Germinal center (tissue), 1 donor: ENCODE measurements at places on chromosomes 3 and 15.

DNA sequence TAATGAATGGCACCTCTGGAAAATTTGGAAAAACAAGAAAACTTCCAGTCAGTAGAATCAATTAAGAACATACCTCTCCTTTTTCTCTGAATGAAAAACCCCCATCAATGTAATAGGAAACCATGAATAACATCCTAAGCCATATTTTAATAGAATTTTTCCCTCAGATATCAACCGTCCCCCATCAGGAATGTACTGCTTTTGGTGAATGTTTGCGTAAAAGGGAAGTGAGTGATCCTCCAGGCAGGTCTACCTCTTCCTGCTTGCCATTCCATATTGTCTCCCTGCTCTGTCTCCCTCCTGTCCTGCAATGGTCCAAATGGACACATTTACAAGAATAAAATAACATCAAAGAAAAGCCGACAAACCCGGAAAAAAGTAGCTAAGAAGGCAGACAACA is 30.8 kb downstream of the LAMP3 start:
- no peak for DNase-seq

- DNase-seq, result no peak
These were observed 35.1 kb downstream of the B3GNT5 start for GRCh38 chr3:183288117-183288516.

- DNase-seq, result no peak
These were observed 39.6 kb downstream of the LNP1 start for GRCh38 chr3:100440895-100441294.

DNA sequence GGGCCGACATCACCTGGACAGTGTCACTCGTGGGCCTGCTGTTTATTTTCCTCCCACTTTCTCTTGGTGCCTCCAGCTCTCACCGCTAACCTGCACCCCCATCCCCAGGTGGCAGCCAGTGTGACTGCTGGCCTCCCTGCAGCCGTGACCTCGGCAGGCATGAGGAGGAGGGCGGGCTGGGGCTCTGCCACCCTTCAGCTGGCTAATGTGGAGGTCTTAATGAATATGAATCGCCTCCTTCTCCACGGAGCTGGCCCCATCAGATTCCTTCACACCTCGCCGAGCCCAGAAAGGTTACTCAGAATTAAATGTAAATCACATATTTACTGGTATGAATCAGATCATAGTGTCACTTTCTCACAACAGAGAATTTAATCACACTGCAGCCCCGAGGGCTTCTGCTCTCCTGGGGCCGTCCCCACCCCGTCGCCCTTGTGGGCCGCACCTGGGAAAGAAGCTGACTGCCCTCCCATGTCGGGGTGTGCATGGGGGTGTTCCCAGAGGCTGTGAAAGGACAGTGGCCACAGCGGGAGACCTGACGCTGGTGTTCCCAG is 171.1 kb upstream of the TLE3 start:
- peak; percentile 50 for DNase-seq

DNA sequence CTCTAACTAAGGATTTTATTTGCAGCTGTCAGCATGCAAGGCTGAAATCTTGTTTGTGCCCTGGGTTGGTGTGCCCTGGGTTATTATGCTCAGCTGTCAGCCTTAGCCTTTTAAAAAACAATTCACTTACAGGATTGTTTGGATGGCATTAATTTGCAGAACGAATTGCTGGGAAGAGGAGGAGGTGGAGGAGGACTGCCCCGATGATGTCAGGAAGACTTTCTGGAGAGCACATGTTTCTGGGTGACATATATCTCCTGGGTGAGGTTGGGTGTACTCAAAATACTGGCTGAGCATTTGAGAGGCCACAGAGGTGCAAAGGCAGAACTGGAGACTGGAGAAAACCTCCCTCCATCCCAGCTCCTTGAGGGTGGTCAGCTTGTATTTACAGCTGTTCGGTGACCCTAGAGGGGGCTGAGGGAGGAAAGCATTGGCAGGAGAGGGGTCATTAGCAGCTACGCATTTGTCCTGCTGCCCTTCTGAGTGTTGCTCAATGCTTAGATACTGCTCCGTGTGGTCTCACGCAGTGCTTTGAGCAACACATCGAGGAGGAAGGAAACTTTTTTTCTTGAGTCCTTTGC is 59.8 kb upstream of the PSMD6 start:
- no peak for DNase-seq

- no peak for DNase-seq
These were observed 119.9 kb upstream of the STT3B start for GRCh38 chr3:31412832-31413231.

DNA sequence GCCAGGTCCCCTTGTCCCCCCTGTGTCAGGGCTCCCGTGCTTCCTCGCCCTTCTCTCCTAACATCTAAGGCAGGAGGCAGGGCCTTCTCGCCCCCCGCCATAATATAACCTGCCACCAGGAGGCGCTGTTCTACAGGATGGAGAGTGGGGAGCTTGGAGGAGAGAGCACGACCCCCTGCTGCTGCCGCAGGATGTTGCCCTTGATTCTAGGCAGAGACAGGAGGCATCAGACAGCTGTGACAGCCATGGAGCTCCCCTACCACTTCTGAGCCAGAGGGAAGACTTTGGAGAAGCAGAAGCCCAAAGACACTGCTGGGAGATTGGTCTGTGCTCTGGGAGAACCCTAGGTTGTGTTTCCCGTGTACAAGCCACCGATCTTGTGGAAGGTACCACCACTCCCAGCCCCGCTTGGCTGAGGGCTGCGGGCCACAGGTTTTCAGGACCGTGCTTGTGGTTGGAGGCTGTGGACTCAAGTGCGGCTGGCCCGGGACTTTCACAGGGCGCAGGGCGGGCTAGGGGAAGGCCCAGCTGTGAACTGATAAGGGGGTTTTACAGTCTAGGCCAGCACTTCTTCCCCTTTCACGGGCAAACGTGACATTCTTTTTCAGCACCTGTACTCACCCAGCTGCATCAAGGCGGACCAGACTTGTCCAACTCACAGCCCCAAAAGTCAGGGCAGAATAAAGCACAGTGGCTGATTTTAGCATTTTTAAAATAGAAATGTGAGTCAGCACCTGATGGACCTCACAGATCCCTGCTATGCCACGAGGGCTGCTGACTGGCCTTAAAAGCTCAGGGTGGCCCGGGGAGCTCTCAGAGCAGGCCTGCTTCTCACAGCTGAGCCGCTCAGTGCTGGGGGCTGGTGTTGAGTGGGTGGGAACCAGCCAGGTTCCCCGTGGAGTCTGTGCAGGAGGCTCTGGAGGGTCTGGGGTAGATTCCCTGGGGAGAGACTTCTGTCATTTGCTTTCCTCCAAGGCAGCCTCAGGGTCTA is 2.6 kb upstream of the TIGIT start:
- DNase-seq, result peak; percentile 89

- no peak for DNase-seq
These were observed 23.6 kb upstream of the KCNMB2 start for GRCh38 chr3:178512647-178513046.

DNA sequence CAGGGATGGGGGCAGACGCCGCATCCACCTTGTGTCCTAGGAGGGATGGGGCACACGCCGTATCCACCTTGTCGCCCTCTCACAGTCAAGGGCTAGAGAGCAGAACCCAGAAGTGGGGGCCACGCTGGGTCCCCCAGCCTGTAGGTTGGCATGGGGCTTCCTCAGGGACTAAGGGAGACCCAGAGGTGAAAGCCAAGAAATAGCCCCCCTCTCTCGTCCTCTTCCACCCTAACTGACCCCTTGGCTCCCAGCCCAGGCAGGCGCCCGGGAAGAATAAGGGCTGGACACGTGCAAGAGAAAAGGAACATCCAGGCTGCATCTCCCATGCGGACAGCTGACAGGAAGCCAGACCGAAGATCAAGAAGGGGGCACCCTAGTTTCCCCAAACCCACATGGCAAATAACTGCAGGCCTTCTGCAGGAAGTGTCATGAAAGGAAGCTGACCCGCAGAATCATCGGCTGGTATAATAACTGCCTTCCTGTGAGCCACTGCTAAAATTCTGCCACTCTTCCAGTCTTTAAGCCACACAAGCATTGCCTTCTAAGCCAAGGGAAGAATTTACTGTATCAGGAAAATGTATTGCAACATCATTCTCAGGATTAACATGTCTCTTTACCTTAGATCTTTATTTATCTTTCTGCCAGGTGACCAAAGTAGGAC is 38.5 kb upstream of the TFRC start:
- no peak for DNase-seq

DNA sequence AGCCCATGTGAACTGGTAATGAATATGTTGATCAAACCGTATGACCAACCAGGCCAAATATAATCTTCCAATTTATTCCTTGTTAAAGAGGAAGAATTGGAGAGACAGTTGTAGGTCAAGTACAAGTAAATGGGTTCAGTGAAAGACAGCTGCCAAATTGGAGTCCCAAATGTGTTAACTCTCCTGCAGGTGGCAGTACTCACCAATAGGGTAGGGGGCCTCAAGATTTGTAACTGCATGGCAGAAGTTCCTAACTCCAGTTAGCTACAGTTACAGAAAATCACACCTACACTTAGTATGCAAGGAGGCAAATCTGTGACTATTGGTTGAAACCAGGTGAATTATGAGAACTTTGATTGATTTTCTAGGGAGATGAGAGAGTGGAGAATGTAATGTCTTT is 278.0 kb downstream of the ZBBX start:
- no peak for DNase-seq

DNA sequence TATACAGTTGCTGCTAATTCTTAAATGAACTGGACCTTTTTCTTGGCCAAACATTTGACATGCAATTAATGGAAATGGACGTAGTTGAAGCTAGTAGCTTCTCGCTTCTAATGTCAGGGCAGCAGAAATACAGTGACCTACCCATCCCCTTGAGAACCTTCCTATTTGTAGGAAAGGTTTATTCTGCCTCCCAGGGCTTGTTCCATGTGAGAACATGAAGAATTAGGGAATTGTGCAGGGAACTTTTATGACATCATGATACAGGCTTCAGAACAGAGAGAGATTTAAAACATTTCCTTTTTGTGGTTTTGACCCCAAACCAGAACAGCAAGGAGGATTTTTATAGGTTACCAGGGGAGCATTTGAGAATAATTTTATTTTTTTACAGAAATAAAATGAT is 406.6 kb upstream of the PPP2R3A start:
- DNase-seq, result no peak

DNA sequence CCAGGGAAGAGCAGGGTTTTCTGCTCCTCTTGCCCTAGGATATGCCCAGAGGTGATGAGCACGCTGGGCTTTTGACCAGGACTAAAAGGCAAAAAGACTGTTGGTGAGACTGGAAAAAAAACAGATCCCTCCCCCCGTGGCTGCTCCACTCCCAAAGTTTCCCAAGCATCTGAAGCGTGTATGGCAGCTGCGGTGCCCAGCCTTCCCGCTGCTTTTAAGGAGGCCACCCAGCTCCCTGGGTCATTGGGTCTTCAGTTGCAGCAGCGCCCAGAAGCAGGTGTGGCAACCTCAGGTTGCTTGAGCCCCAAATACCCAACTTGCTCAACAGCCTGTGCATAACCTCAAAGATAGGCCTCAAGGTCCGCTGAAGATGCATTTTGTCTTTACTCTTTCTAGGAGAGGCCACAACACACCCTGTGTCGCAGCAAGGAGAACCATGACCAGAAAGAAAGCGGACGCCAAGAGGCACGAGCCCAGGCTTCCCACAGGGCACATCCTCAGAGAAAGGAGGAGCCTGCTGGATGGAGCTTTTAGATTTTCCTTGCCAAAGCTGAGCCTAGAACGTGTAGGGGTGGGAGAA is 2.0 kb downstream of the SRGAP3 start:
- no peak for DNase-seq
